ENCODE measurements at places on chromosomes 7 and 10. TPM values are rescaled to one million over a fixed set of nuclear protein-coding genes. Genes with fewer than 3 reads are reported as not detected.

Gene CALHM1
- not detected for total RNA-seq

Gene CLRN3
- not detected for total RNA-seq

Gene CASD1
- 20.2 TPM for total RNA-seq

Gene RAPGEF5
- total RNA-seq: 15.9 TPM

Gene NKX2-3
- not detected for total RNA-seq

Gene INMT
- 47.7 TPM for total RNA-seq

Gene TNKS2
- 16.5 TPM for total RNA-seq

Gene ABCA13
- total RNA-seq: 0.05 TPM

Gene FANK1
- 0.81 TPM for total RNA-seq

Gene MEST
- 96.5 TPM for total RNA-seq

Gene CDHR1
- 0.68 TPM for total RNA-seq

Gene NUP42
- total RNA-seq: 23.3 TPM

Gene NEUROD6
- not detected for total RNA-seq

Gene CACNA2D1
- 39.8 TPM for total RNA-seq

Gene SEPHS1
- 31.3 TPM for total RNA-seq

Gene ABLIM1
- 305 TPM for total RNA-seq

Gene SPDYE9
- total RNA-seq: not detected

Gene LIPN
- total RNA-seq: not detected

Gene GIMAP5
- total RNA-seq: 25.6 TPM

Gene OR2A7
- 1.8 TPM for total RNA-seq

Gene ATOH7
- total RNA-seq: not detected

Gene DDC
- total RNA-seq: not detected

Gene GPC2
- 0.85 TPM for total RNA-seq

Gene SPDYE5
- not detected for total RNA-seq

Gene ZWINT
- 1.6 TPM for total RNA-seq

Gene IFIT1B
- not detected for total RNA-seq

Gene APBB1IP
- 18.4 TPM for total RNA-seq

Gene MAGI2
- 7.2 TPM for total RNA-seq

Gene KDM7A
- total RNA-seq: 12.7 TPM

Gene FBXL13
- 0.68 TPM for total RNA-seq

Gene AP3M1
- total RNA-seq: 28.9 TPM

Gene GOT1
- total RNA-seq: 437 TPM

All from left cardiac atrium (tissue), 4 donors.